ENCODE measurements at places on chromosomes 16 and 17.

DNA sequence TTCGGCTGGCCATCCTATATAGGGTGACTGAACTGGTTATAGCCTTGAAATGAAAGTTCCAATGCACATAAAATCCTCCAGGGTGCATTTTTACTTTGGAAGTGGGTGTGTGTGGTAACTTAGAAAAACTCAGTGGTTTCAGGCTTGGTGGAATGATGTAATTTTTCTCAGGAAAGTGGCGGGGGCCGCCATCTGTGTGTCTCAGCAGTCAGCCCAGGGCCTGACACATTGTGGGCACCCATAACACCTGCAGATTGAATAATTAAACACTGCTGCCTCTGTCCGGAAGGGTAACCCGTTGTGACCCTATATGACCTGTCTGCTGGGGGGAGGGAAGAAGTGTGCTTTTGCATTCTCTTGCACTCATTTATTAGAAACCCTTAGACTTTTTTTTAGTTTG is 2.2 kb upstream of the PDP2 start:
- no peak for DNase-seq

- DNase-seq: no peak
Measured at GRCh38 chr16:17018585-17018939, 452.2 kb downstream of the XYLT1 start.

DNA sequence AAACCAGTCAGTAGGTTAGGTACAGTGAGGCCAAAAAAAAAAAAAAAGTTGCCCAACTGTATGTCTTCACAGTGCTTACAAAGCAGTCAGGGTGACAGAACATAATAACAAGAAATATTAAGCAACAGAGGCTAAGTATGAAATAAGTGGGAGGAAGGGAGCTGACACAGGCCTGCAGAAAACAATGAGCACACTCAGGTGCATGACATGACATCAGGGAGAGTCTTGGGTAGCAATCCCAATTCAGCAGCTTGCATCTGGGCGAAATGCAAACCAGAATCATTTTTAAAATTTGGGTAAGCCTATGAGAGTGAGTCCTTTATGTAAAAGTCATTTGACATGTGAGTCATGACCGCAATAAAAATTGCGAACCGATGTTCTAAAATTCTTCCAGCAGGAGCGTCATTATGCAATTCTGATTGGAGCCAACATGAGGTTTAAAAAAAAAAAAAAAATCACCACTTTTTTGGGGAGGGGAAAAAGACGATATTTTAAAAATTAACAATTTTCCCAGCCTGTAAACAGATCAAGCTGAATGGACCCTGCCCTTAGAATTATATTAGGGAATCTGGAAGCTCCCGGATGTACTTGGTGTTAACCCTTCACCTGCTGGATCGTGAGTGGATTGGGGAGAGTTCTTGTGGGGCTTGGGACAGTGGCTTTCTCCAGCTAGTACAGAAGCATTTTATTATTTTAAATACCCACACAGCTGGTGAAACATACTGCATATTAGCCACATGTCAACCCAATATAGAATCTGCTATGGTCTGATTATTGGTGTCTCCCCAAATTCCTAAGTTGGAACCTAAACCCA is 127.9 kb downstream of the NPIPB5 start:
- DNase-seq: no peak

- DNase-seq: peak; percentile 36
Measured at GRCh38 chr17:47742319-47743181, 9.5 kb downstream of the TBX21 start.

DNA sequence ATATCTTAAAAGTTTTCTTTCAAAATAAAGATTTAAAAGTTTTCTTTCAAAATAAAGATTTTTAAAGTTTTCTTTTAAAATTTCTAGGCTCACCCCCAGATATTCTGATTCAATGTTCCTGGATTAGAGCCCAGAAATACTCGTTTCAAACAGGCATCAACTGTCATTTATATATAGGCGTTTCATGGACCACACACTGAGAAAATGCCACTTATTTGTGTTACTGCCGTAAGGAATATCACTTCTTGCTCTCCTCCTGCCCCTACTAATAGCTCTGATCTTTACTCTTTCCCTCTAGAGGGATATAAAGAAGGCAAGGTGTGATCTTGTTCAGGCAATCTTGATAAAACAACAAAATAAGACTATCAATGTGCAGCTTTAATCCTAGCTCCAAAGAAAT is 1324.1 kb downstream of the CDH8 start:
- DNase-seq: no peak

GRCh38 chr16:5756969-5757368 is 659.4 kb upstream of the EEF2KMT start:
- DNase-seq: no peak

DNA sequence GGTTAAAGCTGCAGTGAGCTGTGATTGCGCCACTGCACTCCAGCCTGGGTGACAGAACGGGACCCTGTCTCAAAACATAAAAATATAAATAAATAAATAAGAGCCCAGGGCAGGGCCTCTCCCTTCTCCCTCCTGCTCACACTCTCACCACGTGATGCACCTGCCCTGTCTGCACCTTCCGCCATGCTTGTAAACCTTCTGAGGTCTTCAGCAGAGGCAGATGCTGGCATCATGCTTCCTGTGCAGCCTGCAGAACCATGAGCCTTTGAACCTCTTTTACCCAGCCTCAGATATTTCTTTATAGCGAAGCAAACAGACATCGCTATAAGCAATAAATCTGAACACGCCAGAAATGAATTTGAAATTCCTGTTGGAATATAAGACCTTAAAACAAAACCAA is 48.5 kb downstream of the HNF1B start:
- DNase-seq: no peak

GRCh38 chr17:39393736-39394135 is 7.7 kb downstream of the FBXL20 start:
- DNase-seq: no peak

- DNase-seq: peak; percentile 39
Measured at GRCh38 chr17:28950017-28950751, 1.1 kb downstream of the PHF12 start.

- DNase-seq: no peak
Measured at GRCh38 chr16:81860287-81861266, 81.5 kb downstream of the PLCG2 start.

DNA sequence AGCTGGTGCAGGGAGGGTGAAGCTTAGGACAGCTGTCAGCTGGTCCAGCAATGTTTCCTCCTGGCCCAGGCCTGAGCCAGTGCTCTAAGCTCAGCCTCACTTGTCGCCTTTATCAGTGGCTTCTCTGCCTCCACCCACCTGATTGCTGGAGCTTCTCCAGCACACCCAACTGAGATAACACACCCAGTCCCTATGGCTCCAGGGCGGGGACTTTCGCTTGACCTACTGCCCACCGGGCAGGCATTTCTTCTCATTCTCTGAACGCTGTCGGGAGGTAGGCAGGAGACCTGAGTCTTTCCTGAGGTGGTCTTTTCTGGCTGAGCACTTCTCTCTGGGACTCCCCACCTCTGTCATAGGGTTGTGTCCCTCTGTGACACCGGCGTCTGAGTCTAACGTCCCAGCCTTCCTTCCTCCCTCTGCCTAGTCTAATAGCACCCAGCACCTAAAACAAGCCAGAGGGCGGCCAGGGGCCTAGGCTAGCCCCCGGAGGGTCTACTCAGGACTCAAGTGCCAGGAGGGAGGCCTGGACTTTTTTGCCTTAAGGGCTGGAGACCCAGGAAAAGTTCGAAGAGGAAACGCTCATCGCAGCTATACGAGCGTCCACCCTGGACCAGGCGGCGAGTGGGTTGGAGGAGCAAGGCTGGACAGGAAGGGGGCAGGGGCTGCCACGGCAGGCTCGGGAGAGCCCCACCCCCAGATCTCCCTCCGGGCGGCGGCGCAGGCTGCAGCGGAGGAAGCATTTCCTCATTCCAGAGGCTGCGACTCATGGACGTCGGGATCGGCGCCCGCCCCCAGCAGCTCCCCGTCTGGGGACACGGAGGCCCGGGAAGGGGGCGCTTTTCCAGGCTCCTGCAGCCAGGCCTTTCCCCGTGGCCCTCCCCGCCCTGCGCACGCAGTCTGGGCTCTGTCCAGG is 756 bp downstream of the TAX1BP3 start:
- no peak for DNase-seq

GRCh38 chr16:85293904-85294642 is 181.8 kb upstream of the CIBAR2 start:
- no peak for DNase-seq

- no peak for DNase-seq
Measured at GRCh38 chr17:75832164-75832651, 12.0 kb downstream of the UNC13D start.

GRCh38 chr17:6166492-6167179 is 96.5 kb downstream of the WSCD1 start:
- DNase-seq: no peak

DNA sequence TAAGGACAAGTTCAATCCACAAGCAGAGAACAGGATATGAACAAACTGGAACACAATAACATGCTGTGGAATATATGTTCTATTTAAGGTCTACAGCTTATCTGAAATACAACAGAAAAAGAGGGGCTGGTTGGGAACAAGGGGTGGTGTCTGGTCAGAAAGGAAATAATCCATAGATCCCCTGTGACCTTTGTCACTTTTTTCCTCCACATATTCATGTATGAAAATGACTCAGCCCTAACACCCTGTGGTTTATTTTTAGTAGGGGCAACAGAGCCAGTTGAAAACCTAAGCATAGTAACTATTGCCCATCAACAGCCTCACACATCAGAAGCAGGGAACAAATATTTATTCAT is 12.3 kb upstream of the SPAG9 start:
- DNase-seq: no peak

- no peak for DNase-seq
Measured at GRCh38 chr16:77584205-77584859, 138.0 kb upstream of the NUDT7 start.

DNA sequence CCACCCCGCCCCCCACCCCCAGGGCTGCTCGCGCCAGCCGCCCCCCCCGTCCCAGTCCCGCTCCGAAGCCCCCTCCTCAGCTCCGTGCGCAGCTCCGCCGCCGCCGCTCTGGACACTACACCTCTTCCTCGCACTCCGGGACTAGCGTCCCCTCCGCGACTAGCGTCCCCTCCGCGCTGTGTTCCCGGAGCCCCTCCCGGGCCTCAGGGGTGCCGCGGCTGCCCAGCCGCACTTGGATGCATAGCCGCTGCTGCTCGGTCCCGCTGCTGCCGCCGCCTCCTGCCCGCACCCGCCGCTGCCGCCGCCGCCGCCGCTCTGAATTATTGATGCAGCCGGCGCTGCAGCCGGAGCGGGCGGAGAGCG is at the start of gene CBLN1:
Gene CBLN1, minus strand, starts transcription at position 359 of the 363 bp plus-strand sequence. CDS start 373 bp downstream, outside the sequence.
- DNase-seq: no peak

DNA sequence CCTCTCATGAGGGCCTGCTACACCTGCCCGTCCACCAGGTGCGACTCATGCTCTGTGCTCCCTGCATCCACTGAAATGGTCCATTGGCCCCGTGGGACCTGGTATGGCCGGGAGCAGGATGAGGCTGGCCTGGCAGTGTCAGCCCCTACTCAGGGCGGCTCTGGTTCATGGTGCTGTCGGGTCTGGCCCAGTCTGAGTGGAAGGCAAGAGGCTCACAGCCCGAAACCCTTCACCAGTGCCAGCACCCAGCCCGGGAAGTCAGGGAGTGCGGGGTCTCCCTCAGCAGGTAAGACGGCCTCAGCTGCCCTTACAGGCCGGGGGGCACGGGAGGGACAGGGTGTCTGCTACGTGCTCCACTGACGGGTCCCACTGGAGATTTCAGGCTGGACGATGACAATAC is 40.5 kb upstream of the RASD1 start:
- no peak for DNase-seq

GRCh38 chr16:30548416-30549253 is 9.5 kb downstream of the ZNF764 start:
- no peak for DNase-seq

DNA sequence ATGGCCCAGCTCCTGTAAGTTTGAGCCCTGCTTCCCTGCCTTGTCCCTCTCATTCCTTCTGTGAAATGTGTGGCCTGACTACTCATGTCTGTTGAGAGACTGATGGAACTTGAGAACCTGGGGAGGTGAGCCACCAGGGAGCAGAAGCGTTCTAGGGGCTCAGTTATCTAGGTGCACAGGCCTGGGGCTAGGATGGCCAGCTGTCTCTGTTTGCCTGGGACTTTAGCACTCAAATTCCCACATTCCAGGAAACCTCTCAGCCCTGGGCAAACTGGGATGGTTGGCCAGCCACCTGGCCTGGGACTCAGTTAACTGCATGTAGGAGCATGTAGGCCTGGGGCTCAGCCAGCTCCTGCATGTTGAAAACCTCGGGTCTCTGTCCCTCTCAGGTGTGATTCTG is 9.3 kb upstream of the EPN3 start:
- no peak for DNase-seq

DNA sequence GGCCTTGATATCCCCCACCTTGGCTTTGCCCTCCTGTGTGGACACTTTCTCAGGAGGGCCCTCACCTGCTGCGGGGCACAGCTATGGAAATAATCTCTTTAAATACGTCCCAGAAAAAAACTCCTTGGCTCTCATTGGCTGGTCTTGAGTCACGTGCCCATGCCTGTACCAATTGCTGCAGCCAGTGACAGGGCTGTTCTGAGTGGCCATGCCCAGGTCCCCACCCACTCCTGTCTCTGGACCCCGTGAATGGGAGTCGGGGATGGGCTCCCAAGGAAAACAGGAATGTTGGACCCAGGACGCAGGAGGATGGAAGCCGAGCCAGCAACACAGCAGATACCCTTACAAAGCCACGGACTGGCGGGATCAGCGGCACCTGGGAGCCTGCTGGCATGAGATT is 53.1 kb upstream of the CDR2 start:
- no peak for DNase-seq

DNA sequence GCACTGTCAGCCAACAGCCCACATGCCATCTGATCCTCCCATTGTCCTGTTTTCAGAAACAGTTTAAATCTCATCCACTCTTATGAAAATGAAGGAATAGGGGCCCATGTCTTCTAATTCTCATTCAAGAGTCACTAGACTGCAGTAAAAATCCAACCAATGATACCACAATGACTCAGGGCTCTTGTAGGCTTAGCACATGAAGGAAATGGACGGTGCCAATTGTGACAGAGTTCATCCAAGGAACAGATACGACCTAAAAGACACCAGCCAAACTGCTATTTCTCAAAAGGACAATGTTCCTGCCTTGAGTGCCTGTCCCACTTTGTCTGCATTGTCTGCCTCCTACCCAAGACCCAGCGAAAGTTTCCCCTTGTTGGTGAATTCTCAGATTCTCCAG is 204.8 kb upstream of the COX10 start:
- DNase-seq: no peak

- no peak for DNase-seq
Measured at GRCh38 chr17:51508048-51508447, 247.7 kb downstream of the UTP18 start.

DNA sequence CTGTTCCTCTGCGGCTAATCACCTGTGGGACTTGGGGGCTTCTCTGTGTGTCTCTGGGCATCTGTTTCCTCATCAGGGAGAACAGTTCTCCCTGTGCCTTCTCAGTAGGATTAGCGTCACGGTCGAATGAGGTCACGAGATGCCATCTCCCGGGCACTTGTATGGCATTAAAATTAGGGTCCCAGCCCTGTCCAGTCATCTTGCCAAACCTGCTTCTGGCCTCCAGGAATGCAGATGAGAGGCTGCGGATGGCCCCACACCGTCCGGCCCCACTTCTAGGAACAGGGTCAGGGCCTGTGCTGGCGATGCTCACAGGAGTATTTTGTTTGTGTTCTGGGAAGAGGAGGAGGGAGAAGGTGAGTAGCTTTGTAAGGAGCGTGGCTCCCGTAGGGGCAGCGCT is 58.5 kb downstream of the OR1D5 start:
- no peak for DNase-seq

- DNase-seq: no peak
Measured at GRCh38 chr17:73759324-73759723, 115.1 kb upstream of the SDK2 start.
